Calu3 (cell line): ENCODE measurements at places on chromosomes 3 and 15.

GRCh38 chr15:49706805-49707204 is 86.0 kb downstream of the DTWD1 start:
- no peak for DNase-seq

DNA sequence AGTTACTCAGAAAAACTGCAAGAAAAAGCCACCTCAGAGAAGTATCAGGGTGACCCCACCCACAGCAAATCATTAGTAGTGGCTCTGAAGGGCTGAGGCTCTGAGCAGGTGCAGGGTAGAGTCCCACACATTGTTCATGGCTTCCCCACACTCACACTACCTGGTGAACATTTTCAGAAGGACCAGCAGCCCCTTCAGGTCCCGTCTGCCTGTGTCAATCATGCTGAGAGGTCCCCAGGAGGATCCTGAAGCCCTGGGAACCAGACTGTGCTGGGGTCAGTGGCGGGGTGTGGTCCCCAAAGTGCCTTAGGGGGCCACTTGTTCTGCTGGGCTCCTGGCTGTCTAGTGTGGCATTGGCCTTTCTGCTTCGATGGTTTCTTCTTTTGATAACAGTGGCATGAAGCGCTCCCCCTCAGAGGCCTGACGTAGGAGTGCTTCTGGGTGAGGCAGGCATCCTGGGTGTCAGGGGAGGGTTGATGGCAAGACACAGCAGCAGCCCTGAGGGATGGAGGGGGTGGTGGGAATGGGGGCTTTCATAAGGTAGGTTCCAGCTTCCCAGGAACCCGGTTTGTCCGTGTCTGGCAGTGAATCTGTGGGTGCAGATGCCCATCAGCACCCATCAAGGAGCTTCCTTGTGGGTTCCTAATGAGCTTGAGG is 19.0 kb upstream of the FANCD2 start:
- no peak for DNase-seq

GRCh38 chr3:150359381-150359780 is 48.7 kb upstream of the TSC22D2 start:
- no peak for DNase-seq

DNA sequence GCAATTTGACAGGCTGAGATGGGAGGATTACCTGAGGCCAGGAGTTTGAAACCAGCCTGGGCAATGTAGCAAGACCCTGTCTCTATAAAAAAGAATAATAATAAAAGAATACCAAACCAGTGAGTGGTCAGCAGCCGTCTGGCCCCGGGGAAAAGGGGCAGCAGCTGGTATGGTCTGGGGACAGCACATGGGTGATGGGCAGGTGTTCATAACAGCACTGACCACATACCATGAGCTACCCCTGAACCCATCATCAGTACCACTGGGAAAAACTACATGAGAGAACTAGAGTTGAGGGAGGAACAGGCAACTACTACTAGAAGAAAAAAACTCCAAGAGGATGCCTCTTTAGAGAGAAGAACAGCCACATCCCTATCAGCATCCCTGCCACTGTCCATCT is 40.7 kb downstream of the ARHGEF3 start:
- no peak for DNase-seq

DNA sequence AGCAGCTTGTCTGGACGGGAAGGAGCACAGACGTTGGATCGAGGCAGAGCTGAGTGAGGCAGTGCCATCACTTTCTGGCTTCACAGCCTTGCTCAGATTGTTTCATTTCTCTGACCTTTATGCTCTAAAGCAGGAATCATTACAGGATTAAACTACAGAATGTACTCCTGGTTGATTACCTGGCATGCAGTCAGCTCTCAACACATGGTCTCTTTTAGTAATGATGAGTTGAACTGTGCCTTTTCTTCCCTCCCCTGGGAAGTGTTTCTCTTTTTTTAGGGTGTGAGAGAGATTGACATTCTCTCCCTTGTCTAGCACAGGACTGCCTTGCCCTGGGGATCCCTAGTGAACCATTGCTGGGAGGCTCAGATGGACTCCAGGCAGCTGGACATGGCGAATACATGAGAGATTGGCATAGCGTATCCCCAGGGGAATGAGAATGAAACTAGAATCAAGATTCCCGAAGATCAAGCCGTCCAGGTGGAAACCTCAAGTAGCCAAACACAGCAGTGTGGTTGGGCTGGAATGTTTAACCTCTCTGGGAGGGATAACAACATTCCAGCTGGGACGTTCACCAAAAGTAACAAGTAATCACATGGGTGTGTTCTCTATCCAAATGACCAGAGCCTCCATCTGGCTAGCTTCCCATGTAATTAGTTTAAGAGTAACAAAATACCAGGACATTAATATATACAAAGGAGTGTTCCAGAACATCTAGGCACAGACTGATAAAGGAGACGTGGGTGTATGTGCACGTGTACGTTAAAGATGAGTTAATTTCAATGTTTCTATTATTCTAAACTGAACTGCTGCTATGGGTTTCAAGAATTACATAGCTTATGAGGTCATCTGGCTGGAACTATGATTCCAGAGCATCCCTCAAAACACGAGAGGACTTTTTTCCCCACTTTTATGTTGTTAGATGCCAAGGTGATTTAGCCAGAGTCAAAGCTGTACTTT is 118.6 kb upstream of the NR2E3 start:
- no peak for DNase-seq

GRCh38 chr3:67106874-67107273 is 108.8 kb downstream of the KBTBD8 start:
- no peak for DNase-seq

DNA sequence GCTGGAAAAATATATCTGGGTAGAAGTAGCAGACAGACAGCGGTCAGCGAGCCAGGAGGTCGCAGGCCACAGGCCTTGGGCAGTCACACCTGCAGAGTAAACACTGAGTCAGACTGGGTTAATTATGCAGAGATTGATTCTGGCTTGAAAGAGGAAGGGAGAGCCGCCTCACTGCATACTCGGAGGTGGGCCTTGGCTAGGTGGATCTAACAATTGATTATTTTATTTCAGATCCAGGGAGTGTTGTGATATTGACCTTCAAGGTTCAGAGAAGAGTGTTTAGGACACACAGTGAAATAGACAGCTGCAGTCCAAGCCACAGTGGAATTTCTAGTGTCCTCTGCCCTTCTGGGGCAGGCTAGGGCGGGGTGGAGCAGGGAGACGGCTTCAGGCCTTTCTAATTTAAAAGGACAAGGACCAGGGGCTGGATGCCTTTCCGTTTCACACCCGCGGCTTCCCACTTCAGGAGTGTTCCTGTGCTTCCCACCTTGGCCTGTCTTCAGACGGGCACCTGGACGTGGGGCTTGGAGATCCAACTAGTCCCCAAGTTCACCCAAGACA is 237.3 kb downstream of the XXYLT1 start:
- DNase-seq, result peak; percentile 87

DNA sequence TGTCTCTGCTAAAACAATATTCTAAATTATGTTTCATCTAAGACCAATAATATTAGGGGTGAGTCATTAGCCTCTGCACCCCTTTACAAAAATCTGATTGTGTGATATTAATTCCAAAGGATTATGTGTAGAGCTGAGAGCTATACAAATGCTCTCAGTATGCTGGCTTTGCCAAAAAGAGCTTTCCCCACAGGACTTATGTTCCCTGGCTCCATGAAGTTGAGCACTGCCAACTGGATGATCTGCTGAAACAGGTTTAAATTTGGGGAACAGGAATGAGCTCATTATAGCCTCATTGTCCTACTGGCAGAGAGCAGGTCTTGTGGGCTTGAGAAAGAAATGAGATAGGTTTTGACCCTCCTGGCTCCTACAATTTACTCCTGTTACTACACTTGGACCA is 347.8 kb upstream of the LMCD1 start:
- no peak for DNase-seq

DNA sequence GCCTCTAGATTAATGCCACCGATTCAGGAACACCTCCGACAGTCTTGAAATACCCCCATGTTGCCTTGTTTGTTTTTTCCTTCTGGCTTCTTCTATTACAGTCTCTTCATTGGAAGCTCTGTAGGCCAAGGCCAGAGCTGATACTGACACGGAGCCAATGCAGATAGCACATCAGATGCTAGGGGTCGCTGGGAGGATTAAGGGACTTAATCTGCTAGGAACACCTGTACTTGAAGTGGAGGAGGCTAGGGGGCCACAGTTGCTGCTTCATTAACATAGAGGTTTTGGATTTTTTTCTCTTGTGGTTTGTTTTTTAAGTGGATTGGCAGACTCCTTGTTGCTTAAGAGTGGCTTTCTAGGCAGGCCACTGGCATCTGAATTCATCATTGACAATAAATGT is 49.6 kb downstream of the PARP14 start:
- DNase-seq, result no peak

GRCh38 chr3:43388175-43388574 is 101.8 kb downstream of the SNRK start:
- no peak for DNase-seq

- DNase-seq, result no peak
Observed at GRCh38 chr3:140406655-140407054, 271.2 kb upstream of the TRIM42 start.

GRCh38 chr3:186200726-186201125 is 91.8 kb upstream of the ETV5 start:
- no peak for DNase-seq

GRCh38 chr3:11637901-11638458 is 5.7 kb downstream of the VGLL4 start:
- DNase-seq, result no peak

- no peak for DNase-seq
Observed at GRCh38 chr15:62941699-62942098, 100.8 kb upstream of the TPM1 start.

DNA sequence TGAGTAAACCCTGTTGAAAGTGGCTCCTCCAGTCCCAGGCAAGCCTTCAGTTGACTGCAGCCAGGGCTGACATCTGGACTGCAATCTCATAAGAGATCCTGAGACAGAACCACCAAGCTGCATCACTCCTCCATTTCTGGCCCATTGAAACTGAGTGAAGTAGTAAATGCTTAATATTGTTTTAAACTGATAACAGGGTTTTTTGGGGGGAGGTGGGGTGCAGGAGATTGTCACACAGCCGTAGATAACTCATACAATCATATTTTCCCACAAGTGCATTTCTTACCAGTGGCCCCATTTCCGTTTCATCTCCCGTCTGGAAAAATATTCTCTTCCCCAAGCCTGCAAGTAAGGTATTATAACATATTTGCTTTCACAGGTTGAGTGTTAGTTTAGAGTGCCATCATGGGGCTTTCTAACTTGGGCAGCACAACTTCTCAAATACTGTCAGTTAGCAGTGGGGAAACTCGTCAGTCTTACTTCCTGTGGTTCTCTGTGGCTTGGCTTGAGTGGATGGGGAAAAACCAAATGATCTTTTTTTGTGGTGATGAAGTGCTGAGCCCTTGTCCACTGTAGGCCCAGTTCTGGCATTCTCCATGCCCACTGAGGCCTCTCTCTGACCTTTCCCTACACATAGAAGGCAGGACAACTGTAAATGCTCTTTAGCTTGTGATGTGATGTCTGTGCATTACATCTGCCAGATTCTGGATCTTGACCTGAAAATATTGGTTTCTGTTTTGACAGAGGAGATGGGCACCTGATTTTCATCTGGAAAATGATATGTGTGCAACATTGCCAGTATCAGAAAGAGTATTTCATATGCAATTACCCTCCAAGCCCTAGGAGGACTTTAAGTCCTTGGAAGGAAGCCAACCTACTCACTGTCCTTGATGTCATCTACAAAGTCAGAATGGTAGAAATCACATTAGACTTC is 90.1 kb upstream of the BHLHE40 start:
- DNase-seq, result no peak

- no peak for DNase-seq
Observed at GRCh38 chr15:99098426-99098825, 6.5 kb upstream of the SYNM start.

- DNase-seq, result no peak
Observed at GRCh38 chr3:129118745-129119144, 2.9 kb downstream of the RAB43 start.

DNA sequence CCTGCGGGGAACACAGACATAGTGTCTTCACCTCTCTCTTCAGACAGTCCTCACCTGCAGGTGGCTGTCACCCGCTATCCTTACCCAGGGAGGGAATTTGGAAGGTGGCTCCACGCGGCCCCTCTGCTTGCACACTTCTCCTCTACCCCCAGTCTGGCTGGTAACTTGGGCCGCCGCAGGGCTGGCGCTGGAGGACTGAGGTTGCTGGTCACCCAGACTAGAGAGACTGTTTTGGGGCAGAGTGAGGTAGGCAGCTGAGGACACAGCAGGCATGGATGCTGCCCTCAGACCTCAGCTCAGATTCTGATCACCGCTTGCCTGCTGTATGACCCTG is 12.6 kb upstream of the IQSEC1 start:
- no peak for DNase-seq

- DNase-seq, result no peak
Observed at GRCh38 chr3:78895528-78895927, 872.3 kb downstream of the ROBO1 start.

DNA sequence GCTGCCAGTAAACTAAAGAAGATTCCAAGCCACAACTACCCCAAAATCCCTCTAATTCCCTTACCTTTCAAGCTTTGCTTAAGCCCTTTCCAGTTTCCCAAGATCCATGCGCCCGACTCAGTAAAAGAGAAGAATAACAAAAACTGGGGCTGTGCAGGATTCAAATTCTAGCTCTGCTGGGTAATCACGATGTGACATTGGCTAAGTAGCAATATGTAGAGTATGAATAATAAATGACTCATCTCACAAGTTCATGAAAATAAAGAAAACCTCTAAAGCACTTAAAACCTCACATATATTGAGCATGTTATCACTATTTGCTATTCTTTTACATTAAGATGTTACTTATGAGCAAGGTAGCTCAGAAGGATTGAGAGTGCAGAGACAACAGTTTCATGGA is 522.2 kb upstream of the ZNF717 start:
- no peak for DNase-seq

DNA sequence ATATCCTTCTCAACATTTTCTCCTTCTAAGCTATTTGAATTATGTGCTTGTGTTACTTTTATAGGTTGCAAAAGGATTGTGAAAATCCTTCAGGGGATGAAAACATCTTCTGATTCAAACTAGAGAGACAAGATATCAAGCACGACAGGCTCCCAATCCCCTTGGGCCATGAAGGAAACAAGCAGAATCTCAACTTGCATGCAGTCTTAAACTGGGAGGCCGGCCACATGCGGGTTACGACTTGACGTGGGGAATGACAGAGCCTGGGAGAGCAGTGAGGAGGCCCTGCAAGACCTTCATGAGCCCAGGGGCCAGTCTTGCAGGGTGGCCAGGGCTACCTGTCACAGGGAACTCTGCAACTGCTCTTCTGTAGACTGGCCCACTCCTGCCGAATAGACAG is 94.4 kb downstream of the SCN11A start:
- no peak for DNase-seq

DNA sequence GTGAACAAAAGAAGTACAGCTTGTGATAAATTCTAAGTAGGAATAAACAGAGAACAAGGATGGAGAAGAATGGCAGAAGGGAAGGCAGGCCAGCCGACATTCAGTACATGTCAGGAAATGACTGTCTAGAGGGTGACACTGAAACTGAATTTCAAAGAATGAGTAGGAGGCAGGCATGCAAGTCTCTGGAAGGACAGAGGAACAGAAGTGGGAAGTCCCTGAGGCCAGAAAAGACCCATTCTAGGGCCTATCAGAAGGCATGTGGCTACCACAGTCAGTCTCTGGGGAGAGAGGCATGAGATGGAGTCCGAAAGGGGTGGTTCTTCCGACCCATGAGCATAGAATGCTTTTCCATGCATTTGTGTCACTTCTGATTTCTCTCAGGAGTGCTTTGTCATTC is 243.5 kb upstream of the UBE2E2 start:
- DNase-seq, result no peak
